ENCODE measurements at places on chromosomes 13 and 19.

DNA sequence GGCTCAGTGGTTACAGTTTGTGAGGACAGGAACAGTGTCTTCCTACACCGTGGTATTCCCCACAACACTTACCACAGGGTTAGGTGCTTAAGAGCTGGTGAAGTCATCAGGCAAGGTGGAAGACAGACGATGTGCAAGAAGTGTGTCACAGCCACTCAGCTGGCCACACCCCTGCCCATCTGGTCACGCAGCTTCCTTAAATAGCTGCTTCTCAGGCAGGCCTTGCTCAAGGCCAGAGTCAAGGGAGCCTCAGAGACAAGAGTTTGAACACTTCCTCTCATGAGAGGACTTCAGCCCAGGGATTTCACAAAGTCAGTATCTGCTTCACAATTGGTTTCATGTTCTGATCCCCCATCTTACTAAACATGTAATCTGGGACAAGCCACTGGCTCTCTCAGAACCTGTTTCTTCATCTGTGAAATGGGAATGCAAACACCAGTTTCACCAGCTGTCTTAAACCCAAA is 80.3 kb upstream of the FRY start:
- DNase-seq: peak; percentile 84

DNA sequence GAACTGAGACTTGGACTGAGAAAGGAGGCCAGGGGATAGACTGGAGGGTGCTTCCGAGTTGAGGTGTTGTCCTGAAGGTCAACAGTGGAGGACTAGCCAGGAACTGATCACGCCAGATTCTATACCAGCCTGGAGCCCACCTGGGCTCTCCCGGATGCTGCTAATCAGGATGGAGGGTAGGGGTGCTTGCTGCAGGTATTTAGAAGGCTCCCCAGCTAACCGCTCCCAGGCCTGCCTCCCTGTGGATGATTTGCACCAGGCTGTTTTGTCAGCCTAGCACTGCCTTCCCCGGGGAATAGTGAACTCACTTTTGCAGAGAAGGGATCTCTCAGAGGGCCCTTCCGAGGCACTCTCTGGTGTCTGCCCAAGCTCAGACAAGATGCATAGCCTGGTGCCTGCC is 60.5 kb upstream of the KCTD15 start:
- no peak for DNase-seq

DNA sequence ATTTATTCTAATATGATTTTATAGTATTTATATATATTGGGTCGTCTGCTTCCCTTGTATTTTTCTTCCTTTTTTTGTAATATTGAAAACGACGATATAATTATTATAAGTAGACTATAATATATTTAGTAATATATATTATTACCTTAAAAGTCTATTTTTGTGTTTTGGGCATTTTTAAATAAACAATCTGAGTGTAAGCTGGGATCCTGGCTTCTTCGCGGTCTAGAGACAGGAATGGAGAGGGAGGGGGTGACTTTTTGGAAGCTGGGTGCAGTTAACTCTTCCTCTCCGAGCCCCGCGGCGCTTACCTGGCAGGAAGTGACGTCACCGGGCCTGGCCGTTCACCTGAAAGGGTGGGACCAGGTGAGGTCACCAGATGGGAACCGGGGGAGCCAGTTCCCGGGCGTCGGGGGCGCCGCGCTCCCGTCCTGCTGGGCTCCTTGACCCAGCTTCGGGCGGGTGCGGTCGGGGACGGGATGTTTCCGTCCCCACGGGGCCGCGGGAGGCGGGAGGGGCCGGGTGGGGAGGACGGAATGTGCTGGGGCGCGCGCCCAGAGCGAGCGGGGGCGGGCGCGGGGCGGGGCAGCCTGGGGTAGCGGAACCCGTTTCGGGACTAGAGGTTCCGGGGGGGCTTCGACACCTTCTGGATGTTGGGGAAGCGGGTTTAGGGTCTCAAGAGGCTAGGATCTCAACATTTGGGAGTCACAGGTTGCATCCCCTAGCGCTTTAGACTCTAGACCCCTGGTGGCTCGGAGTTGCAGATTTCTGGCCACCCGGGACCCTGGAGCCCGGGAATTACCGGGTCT is 2.8 kb downstream of the ZFP36 start:
- peak; percentile 72 for DNase-seq

GRCh38 chr19:37961198-37961597 is 54.2 kb downstream of the SIPA1L3 start:
- DNase-seq: no peak

GRCh38 chr13:26628706-26629105 is 71.2 kb downstream of the WASF3 start:
- DNase-seq: no peak

DNA sequence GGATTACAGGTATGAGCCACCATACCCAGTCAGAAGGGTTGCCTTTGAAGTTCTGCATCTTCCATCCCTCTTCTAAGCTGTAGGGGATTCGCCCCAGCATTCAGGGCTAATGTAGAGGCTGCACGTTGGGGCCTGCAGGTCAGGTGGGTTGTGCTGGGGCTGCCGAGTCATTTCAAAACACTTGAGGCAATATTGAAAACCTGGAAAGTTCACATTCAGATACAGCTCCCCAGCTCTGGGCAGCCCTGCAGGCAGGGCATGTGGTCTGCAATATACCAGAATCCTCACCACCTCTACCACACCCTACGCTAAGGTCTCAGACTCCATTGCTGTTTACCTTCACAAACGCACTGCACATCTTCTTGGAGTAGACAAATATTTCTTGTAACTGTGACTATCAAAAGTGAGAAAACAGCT is 24.6 kb downstream of the CCNE1 start:
- DNase-seq: peak; percentile 78

DNA sequence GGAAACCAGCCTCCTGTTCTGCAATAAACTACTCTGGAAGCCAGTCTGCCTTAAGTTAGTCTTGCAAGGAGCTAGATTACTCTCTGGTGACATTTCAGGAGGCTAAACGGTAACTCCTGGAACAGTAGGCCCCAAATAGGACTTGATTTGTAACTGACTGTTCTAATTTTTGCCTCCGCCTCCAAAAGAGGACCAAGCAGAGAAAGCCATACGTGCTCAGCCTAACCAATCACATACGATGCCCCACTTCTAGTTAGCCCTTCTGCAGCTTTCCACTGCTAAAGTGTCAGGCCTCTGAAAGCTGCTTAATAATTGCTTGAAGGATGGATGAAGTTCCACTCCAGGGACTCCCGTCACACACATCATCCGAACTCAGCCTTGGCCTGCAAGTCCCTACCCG is 744 bp downstream of the ZNF805 start:
- DNase-seq: peak; percentile 22

GRCh38 chr19:44753932-44754749 is 5.6 kb downstream of the BCL3 start:
- DNase-seq: peak; percentile 83

GRCh38 chr19:18160971-18161635 is 8.1 kb downstream of the PIK3R2 start:
- DNase-seq: peak; percentile 97

GRCh38 chr13:34469196-34469986 is 472.7 kb upstream of the NBEA start:
- no peak for DNase-seq

DNA sequence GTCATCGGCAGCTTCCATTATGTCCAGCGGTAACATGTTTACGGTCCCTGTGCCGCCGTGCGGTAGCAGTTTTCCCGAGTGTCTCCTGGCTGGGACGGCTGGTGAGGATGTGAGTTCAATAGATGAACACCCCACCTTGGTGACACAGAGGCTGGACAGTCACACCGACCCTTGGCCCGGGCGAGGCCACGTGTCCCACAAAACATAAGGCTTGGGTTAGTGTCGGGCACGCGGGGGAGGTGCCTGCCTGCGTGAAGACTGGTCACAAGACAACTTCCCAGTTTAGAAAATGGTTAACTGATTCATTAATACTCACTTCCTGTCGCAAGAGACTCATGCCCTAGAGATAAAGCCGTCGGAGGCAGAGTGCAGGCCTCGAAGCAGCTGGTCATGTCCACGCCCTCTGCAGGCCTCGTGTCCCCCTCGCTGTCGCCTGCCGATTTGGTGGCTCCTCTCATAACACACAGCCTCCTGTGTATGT is 17.2 kb downstream of the RASA3 start:
- DNase-seq: no peak

DNA sequence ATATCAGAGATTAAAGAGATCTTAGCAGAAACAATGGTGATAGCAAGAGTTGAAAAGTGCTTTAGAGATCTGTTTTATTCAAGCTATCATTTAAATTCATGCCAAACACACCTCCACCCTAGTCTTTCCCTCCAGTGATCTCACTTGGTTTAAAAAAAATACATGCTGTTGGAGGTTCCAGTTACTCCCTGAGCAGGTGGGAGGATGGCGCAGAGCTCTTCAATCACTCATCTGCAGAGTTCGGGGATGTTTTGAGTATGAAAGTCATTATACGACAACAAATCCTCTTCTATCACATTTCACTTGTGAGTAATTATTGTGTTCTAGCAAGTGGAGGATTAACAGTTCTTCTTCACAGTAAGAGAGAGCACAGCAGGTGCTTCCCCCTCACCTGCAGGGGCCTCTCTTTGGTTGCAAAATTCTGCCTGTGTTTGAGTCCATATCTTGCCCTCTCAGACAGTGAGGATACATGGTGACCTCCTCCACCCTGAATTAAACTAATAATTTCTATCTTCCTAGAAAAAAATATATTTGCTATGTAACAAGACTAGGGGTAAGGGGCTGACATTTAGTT is 376.7 kb downstream of the LIG4 start:
- no peak for DNase-seq

GRCh38 chr13:29758531-29759114 is 91.8 kb downstream of the UBL3 start:
- peak; percentile 66 for DNase-seq

- peak; percentile 95 for DNase-seq
These were observed at the start of gene GAMT for GRCh38 chr19:1401138-1401888. Gene GAMT, minus strand, starts transcription at chr19:1401542. Its CDS starts 66 bp downstream, at chr19:1401476.

DNA sequence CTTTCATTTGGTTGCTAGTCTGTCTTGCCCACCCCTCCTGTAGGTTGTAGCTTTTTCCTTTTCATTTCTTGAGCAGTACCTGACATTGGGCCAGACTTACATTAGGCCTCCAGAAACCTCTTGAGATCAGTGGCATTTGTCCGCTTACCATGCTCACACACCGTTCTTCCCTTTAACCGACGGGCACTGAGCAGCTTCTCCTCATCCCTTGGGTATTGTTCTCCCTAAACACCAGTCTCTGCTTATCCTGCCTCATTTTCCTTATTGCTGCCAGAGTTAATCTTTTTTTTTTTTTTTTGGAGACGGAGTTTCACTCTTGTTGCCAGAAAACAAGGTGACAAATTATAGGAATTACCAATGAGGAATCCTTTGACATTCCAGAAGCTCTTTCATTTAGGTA is 27.2 kb upstream of the KCTD4 start:
- DNase-seq: no peak

GRCh38 chr13:44685641-44686040 is 109.5 kb upstream of the TSC22D1 start:
- DNase-seq: no peak

DNA sequence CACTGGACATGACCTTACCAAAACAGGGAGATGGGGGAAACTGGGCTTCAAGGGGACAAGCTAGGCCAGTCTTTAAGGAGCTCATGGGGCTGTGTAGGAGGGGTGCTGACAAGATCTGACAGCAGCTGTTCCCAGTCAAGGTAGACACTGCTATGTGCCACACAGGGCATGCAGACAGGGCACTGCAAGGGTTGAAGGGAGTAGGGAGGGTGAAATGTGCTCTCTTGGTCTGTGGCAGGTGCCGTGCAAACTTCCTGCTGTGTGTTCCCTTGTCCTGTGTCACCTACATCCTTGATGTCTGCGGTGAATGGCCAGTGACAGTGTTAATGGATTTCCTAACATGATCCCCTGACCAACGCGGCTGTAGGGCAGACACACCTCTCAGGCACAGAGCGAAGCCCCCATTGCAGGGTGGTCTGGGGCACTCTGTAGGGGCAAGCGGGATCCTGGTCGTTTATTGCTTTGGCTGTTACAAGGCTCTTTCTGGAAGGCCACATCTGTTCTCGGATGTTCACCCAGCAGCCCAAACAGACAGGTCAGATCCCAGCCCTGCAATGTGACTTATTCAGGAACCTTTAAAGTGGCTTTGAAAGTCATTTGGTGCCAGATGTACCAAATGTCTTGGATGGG is 199.5 kb upstream of the ZNF536 start:
- DNase-seq: no peak

DNA sequence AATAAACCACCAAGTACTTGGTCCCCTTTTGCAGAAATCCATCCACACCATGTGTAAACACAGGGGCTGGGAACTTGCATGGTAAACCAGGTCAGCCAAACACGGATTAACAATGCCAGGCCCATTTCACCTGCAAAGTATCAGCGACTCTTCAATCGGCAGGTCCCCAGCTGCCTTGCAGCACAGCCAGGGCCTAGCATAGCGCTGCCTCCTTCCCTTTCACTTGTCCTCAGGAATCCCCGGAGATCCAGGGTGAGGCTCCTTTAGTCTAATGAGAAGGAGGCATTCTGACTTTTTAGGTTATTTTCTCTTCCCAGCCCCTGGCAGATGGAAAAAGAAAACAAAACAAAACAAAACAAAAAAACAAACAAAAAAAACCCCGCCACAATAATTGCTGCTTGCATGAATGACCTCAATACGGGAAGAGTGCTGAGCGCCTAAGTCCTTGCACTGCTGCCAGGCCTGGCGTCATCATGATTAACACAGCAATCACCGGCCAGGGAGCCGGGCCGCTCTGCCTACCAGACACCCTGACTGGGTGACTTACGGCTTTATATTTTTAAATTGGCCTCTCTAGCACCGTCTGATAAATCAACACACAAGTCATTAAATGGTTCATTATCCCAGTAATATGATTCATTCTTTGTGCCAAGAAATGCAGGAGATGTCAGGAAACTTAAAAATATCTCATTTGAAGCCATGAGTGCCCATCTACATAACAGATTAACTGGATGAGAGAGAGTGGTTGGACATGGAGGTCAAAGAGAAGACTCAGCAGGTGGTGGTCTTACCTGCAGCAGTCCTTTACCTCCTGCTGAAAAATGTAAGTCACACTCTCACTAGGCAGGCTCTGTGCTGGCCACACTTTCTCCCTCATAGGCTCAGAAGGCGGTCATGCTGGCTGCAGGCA is 692.7 kb downstream of the UQCRFS1 start:
- no peak for DNase-seq

DNA sequence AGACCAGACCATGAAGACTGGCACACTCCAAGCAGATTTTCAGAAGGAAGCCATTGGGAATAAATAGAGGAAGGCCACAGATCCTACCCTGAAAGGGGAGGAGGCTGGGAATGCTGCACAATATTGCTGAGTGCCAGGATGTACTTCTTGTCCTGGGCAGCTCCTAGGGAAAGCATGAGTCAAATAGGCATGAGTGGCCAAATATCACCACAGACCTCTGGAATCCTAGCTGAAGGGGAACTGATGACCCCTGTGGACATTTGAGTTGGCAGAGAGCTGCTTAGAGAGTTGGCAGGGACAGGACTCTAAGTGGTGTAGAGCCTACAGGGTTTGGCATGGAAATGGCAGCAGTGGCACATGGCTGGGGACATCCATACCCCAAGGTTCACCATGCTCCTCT is 234.3 kb upstream of the TRPC4 start:
- DNase-seq: no peak

- no peak for DNase-seq
These were observed 2.6 kb downstream of the SULT2B1 start for GRCh38 chr19:48554385-48555091.

- no peak for DNase-seq
These were observed 5.9 kb downstream of the MED16 start for GRCh38 chr19:887072-887471.

Measured in GM13977 (cell line).